ENCODE measurements at places on chromosomes 1 and 21.
A peak's percentile ranks its signal among the peaks of the same experiment; 100 is the strongest.

DNA sequence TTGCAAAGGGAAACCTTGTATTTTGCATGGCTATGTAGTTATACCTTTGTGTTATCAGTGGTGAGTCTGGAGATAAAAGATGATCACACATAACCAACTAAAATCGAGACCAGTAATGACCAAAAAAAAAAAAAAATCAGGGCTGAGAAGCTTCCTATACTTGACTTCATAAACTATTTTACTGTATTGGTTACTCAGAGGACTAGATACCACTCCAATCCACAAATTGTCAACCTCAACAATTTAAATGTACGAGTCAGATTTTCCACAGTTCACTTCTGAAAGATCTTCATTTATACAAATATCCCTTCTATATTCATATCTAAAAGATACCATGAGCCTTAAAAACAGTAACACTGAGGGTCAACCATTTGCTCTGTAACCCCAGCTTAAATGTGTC is 71.7 kb downstream of the NRIP1 start:
- no peak for DNase-seq

GRCh38 chr1:234536741-234537140 is 57.8 kb upstream of the TARBP1 start:
- DNase-seq: no peak

DNA sequence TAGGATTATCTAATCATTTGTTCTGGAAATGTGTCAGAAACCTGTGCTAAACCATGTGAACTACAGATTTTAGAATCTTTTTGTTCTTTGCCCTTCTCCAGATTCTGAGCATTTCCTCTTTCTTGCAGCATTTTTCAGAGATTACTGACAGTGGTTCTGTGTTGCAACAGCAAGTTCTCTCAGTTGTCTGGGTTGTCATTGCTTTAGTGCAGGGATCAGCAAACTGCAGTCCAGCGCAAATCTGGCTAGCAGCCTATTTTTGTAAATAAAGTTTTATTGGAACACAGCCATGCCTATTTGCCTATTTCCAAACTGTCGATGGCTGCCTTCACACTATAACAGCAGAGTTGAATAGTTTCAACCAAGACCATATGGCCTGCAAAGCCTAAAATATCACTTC is 66.3 kb upstream of the LRRC8D start:
- DNase-seq: peak; percentile 26

- DNase-seq: no peak
Measured at GRCh38 chr1:29786791-29787732, 550.7 kb downstream of the PTPRU start.

- DNase-seq: no peak
Measured at GRCh38 chr1:230340526-230341161, 85.5 kb downstream of the PGBD5 start.
